WERI-Rb-1 (cell line): ENCODE measurements at places on chromosomes 2 and 18.
A peak's percentile ranks its signal among the peaks of the same experiment; 100 is the strongest.

DNA sequence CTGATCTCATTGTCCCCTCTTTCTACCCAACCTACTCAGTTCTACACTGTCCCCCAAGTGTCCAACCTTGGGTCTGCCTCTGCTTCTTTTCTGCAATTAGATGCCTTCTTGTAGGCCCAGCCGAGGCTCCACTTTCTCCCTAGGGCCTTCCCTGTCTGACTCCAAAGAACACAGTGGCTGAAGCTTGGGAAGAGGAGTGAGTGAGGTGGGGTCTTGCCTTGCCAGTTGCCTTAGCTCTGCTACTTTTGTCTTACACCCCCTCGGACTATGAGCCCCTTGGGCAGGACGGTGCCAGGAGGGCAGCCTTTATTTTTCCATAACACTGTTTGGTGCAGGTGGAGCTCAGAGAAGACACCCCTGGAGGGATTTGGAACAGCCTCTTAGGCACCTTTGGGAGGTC is 345.1 kb downstream of the CYP26B1 start:
- DNase-seq = no peak

DNA sequence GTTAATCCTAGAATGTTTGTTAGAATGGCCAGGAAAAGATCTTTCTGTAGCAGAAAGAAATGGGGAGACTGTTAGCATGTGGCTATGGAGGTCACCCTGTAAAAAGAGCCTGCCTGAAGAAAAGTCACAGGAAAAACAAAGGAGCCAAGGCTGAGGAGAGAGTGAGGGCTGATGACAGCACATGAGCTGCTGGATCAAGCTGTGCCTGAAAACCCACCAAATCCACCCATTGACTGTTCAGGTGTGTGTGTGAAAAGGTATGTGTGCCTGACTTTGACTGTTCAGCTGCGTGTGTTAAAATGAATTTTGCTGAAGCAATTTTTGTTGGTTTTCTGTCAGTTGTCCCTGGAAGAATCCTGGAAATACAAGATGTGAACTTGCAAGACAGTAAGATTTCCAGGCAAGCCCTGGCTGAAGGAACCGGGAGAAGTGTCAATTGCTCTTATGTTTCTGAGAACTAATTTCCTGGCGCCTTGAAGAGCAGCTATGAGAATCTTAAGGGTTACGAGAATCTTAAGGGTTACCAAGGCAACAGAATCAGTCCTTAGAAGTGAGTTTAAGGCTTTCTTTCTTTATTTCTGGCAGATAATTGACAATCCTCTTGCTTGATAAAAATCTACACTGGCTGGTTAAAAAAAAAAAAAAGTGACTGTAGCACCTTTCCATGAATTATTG is 73.0 kb upstream of the LGALSL start:
- no peak for DNase-seq

DNA sequence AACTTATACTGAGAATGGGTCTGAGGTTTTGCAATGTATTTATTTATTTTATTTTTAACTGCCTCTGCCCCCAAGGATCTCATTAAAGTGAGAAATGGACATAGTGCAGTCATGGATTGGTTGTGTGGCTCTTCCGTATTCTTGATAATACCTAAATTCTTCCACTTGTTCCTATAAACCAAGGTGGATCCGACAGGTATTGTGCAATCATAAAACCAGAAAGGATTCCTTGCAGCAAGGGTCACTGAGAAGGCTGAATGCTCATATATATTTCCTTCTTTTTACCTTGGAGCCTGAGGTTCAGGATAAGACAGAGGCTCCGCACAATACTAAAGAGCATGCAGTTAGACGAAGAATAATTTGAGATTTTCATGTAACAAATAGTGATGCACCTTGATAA is 826.0 kb upstream of the SOX11 start:
- no peak for DNase-seq

DNA sequence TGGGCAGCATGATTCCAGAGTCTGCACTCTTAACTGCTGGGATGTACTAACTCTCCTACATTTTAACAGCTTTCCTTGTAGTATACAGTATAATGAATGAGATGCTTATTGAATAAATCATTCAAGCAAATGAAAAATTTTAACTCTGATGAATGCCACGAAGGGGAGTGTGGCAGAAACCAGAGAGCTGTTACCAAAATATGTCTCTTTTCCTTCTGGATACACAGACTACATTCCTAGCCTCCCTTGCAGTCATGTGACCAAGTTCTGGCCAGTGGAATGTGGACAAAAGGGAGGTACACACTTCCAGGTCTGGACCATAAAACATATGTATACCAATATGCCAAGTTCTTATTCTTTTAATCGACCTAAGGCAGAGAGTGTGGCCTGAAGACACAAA is 1.7 kb upstream of the EML4 start:
- DNase-seq = no peak

GRCh38 chr2:236342951-236343350 is 78.7 kb upstream of the ASB18 start:
- no peak for DNase-seq

- DNase-seq = no peak
Observed at GRCh38 chr18:48791636-48792105, 159.1 kb downstream of the SMAD7 start.

DNA sequence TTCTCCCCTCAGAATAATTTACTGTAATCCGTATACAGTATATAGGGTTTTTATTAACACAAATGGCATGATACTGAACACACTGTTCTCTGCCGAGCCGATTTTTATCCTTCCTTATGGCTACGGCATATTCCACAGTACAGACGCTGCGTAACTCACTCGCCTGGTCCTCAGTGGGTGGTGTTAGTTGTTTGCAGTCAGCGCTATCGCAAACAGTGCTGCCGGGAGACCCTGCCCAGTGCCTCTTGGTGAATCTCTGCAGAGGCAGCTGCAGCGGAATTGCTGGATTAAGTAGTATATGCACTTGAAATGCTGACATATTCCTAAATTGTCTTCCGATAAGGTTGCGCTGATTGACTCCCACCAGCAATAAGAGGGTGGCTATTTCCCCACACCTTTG is 73.9 kb downstream of the MARCO start:
- no peak for DNase-seq

DNA sequence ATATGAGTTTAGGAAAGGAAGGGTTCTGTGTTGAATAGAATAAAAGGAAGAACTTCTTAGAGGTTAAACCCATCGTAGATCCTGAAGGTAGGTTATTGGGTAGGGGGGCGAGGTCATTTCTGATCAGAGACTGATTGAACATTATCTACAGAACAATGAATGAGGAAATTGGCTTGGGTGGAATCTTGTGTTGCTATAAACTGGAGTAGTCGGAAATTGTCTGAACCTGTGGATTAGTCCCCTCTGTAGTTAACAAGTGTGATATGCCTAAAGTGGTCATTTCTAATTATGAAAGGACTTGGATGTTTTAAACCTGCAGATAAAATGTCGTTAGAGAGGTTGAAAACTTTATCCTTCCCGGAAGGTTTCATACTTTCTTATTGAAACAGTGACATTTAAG is 42.1 kb downstream of the EML4 start:
- no peak for DNase-seq

- DNase-seq = peak; percentile 9
Observed at GRCh38 chr18:79853993-79854364, 56.2 kb downstream of the KCNG2 start.

GRCh38 chr2:149595056-149595963 is 7.7 kb upstream of the MMADHC start:
- no peak for DNase-seq

- DNase-seq = no peak
Observed at GRCh38 chr2:156486147-156486546, 50.0 kb downstream of the GPD2 start.

DNA sequence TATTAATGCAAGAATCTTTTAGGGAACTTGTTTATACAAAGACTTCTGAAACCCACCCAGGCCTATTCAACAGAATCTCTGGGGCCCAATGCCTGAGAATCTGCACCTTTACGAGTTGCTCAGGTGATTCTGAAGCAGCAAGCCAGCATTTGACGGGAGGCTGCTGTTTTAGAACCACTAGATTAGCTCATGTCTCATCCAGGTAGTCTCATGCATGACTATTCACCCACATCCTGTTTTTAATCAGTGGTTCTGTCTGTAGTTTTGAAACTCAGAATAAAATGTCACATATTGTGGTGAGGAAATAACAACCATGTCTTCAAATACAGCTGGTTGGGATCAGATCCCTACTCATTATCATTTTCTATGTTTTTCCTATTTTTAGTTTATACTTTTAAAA is 39.5 kb downstream of the CYTIP start:
- DNase-seq = no peak

- no peak for DNase-seq
Observed at GRCh38 chr18:24462838-24463775, 2.7 kb downstream of the HRH4 start.

DNA sequence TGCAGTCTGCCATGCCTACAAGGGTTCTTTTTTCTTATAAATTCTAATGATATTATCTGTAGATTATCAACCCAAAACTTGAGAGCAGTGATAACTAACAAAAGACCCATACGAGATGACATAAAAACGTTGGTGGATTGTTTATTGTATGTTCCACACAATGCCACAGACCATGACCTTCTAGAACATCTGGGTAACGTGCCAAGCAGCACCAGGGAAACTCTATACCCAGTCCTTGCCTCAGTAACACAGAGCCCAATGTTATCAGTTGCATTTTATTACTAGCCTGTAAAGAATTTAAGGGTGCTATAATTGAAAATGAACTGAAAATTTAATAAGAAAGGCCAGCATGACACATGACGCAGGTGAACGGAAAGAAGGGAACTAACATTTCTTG is 99.1 kb upstream of the UGP2 start:
- no peak for DNase-seq

- DNase-seq = no peak
Observed at GRCh38 chr2:96088340-96089335, 27.7 kb downstream of the ADRA2B start.

GRCh38 chr2:156331572-156332283 is 793 bp downstream of the NR4A2 start:
- no peak for DNase-seq

DNA sequence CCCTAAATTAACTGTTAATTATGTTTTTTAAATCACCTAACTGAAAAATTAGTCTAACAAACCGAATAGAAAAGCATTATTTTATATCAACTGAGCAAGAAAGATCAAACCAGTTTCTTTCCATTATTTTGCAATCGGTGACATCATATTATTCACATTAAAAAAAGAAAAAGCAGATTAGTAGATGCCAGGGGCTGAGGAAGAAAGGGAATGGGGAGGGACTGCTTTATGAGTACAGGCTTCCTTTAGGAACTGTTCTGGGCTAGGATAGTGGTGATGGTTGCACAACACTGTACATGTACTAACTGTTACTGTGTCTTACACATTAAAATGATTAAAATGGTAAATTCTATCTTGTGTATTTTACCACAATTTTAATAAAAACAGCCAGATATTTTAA is 59.3 kb downstream of the COBLL1 start:
- no peak for DNase-seq
